Activated CD4-positive, CD25-positive, alpha-beta regulatory T cell treated with anti-CD3 and anti-CD28 coated beads, Interleukin-2, amount 50 U/mL, for 24 hours (primary cell): ENCODE measurements at places on chromosomes 7 and 10.

DNA sequence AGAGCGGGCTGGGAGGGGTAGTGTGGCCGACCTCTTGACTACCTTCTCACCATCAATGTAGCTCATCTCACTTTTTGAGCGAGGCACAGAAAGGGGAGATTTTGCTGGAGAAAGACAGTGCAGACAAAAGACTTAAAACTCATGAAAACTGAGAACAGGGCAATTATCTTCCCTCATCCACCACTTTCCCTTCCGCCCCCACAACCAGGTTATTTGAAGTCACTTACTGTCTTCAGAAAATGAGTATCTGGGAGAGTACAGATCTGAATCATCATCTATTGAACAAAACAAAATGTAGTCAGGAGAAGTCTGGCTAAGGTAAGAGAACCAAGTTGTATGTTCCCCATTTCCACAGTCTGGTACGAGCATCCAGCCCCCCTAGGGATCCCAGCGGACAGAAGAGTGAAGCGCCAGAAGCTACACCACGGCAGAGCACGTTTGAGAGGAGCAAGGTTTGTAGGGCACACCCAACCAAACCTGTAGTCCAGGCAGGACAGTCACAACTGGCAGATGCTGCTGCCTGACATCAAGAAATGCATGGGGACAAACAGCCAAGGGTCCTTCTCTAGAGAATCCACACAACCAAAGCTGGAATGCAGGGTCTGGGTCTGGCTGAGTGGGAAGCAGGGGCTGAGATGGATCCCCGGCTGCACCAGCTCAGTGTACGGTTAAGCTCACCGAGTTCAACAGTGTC, 93.4 kb upstream of the PDLIM1 start:
- no peak for ATAC-seq

GRCh38 chr7:123792547-123792946, 43.7 kb upstream of the WASL start:
- ATAC-seq = peak; percentile 49

DNA sequence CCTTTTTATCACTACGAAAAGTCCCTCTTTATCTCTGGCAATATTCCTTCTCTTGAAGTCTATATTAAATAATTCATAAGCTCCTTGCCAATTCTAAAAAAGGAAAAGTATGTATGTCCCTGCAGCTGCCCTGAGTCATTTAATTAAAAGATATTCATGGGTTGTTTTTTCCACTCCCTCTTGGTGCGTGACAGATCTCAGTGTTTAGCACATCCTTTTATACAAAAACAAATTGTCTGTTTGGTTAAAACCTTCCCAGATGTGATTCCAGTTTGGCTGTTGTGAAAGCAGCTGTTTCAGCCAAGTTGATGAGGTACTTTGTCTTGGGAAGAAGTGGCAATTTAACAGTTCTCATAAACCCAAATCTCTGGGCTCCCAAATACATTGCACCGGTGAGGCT, 33.8 kb upstream of the PRLHR start:
- no peak for ATAC-seq

DNA sequence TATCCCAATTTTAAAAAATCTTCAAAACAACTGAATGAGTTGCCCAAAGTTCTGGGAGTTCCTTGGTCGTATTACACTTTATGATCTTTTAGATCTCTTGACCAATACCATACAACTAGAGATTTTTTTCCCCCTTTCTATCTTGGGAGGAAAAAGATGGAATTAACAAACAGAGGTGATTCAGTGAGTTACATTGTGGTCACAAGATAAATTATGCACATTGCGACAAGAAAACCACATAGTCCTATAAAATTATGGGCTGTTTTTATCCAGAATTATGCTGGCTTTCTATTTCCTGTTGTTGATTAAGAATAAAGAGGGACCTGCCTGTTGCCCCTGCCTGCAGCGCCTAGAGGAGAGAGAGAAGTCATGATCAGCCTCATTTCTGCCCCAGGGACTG, 8.2 kb upstream of the SGPL1 start:
- ATAC-seq = no peak
